Left ventricle myocardium inferior (tissue), 1 donor: ENCODE measurements at places on chromosomes 12 and 14. TPM values are rescaled to one million over a fixed set of nuclear protein-coding genes. Genes with fewer than 3 reads are reported as not detected.
A peak's percentile ranks its signal among the peaks of the same experiment; 100 is the strongest.

RGS6 gene
- 23.0 TPM for total RNA-seq

- no peak for DNase-seq
These were observed 66.3 kb downstream of the TBX5 start for GRCh38 chr12:114339626-114340025.

GLT8D2 gene
- total RNA-seq: 11.7 TPM

ARHGEF25 gene
- 9.7 TPM for total RNA-seq

DNA sequence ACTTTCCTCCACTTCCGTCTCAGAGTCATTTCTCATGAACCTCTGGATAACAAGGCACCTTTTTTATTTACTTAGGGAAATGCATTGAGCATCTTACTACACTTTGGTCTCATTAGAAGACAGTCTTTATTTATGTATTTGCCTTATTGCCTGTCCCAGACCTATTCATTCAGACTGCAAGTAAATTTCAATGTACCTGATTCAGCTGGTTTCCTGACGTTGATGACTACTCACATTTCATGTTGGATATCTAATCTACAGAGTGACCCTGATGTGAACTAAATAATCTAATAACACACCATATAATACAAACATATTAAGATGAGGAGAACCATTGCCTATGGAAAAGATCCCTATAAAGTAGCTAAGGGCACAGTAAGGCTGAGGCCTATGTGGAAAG lies 267.7 kb downstream of the SLC6A15 start:
- DNase-seq: no peak

- DNase-seq: peak; percentile 84
These were observed 87.2 kb downstream of the NINJ2 start for GRCh38 chr12:575948-576614.

GRCh38 chr14:54762296-54762695 lies 140.3 kb downstream of the GCH1 start:
- no peak for DNase-seq

ACSM4 gene
- not detected for total RNA-seq

- DNase-seq: no peak
These were observed 852.6 kb downstream of the LRFN5 start for GRCh38 chr14:42459171-42459685.

HNRNPC gene
- total RNA-seq: 273 TPM

TAS2R42 gene
- not detected for total RNA-seq
